Thymus (tissue), 14 donors: ENCODE measurements at places on chromosomes 13 and 19. TPM values are rescaled to one million over a fixed set of nuclear protein-coding genes. Genes with fewer than 3 reads are reported as not detected.

Gene MTUS2
- 0.09 TPM for total RNA-seq

Gene OR7D2
- total RNA-seq: under 0.01 TPM

Gene FXYD7
- total RNA-seq: not detected

Gene CGB8
- 0.14 TPM for total RNA-seq

- H3K36me3 ChIP-seq: peaks cover 90% of the 10 kb centered on the region
- H3K27me3 ChIP-seq: no peaks in the 10 kb centered on the region
- H3K4me3 ChIP-seq: no peak overlapping the region
- no peaks in the 10 kb centered on the region for H3K4me1 ChIP-seq
These were observed 16.6 kb downstream of the PPP2R1A start for GRCh38 chr19:52206481-52206880.

GRCh38 chr13:50370303-50370950, 355.2 kb downstream of the KCNRG start:
- no peak overlapping the region for H3K27ac ChIP-seq
- no peak for DNase-seq
- H3K4me1 ChIP-seq: no peaks in the 10 kb centered on the region
- H3K4me3 ChIP-seq: no peak overlapping the region

- no peaks in the 10 kb centered on the region for H3K27me3 ChIP-seq
- H3K27ac ChIP-seq: no peak overlapping the region
- DNase-seq: no peak
- no peaks in the 10 kb centered on the region for H3K4me1 ChIP-seq
These were observed 1140.4 kb downstream of the EFNB2 start for GRCh38 chr13:105395041-105395440.

GRCh38 chr19:57317503-57317902, 2.8 kb upstream of the ZNF543 start:
- no peak for DNase-seq
- H3K36me3 ChIP-seq: no peaks in the 10 kb centered on the region
- H3K27me3 ChIP-seq: peaks cover 35% of the 10 kb centered on the region
- no peak overlapping the region for H3K4me3 ChIP-seq
- peaks cover 14% of the 10 kb centered on the region for H3K4me1 ChIP-seq

- no peak overlapping the region for H3K4me3 ChIP-seq
- H3K36me3 ChIP-seq: no peaks in the 10 kb centered on the region
- H3K4me1 ChIP-seq: no peaks in the 10 kb centered on the region
- no peak overlapping the region for H3K27ac ChIP-seq
These were observed 1124.9 kb downstream of the EFNB2 start for GRCh38 chr13:105410602-105411001.

DNA sequence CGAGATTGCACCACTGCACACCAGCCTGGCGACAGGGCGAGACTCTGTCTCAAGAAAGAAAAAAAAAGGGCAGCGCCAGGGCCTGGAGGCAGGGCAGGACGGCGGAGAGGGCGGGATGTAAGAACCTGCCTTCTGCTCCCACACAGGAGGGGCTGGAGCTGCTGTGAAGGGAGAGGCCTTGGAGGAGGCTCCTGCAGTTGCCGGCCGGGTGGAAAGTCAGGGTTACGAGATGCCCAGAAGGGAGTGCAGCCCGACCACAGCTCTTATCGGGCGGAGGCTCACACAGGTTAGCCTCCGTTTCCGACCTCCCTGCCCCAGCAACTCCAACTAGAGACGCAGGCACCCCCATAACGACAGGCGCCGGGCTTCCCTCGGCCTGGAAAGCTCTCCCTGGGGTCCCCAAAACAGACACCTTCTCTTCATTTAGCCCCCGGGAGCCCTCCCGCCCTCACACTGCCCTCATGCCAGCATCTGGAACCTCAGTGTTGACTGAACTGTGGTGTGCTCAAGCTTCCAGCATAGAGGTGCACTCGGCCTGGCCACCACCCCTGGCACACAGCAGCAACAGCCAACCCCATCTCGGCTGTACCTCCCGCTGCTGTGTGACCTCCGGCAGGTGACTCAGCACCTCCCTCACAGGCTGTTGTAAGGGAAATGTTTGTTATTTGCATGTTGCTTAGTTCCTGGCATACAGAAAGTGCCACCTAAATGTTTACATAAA, 1.4 kb downstream of the PLPP2 start:
- H3K36me3 ChIP-seq: no peaks in the 10 kb centered on the region
- H3K4me3 ChIP-seq: no peak overlapping the region

DNA sequence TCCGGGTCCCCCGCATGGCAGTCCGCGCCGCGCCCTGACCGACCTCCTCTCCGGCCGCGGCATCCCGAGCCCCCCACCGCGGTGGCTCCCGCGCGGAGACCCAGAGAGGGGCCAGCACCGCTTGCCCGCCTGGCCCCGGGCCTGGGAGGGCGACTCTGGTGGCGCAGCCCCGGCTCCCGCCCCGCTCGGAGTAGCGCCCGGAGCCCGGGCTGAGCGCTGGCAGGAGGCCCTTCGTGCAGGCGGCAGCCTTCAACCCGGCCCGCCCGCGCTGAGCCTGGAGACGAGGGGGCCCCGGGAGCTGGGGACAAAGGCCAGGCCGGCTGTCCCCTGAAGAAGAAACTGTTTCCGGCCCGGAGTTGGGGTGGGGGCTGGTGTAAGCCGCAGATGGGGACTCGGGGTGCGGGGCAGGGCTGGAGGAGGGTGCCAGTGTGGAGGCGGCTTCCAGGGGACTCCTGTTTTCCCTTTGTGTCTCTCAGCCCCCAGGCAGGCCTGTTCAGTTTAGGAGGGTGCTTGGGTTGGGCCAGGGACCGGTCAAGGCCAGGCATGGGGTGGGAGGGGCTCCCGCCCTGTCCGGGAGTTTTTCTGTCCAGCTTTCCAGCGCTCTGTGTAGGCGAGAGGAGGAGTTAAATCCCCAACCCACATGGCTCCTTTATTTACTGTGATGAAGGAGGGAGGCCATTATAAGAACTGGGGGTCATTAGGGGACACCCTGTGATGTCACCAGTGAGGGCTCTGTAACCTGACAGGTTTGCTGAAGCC, 935 bp downstream of the LRP3 start:
- DNase-seq: no peak
- no peaks in the 10 kb centered on the region for H3K4me1 ChIP-seq
- H3K27ac ChIP-seq: no peak overlapping the region
- H3K4me3 ChIP-seq: peak overlapping the region; percentile 37

DNA sequence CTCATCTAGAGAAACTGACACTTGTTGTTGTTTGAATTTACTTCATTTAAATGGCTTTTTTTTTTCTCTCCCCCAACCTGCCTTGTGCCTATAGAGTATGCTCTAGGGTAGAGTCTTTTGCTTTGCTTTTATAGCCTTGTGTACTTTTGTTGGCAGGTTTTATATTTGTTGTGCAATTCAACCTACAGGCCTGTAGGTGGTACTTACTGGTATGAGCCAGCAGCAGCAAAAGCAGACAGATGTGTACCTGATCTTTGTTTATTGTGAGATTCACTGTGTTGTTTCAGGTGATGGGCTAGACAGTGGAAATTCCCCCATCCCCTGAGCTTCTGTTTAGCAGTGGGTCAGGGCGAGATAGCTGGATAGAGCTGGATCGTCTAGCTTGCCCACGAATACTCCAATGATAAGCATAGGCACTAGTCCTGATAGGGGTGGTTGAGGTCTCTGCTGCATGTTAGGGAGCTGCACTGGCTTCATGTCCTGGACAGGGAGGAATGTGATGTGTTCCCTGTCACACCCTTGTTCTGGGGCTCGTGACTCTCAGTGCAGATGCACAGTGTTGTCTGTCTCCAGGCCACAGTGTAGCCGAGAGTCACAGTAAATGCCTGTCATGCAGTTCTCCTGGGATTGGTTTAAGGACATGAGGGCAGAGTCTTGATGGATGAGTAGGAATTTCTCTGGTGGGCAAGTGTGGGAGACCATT, 21.3 kb downstream of the DNAJC3 start:
- H3K36me3 ChIP-seq: no peaks in the 10 kb centered on the region
- H3K4me1 ChIP-seq: no peaks in the 10 kb centered on the region
- no peak for DNase-seq
- H3K4me3 ChIP-seq: no peak overlapping the region
- H3K27ac ChIP-seq: no peak overlapping the region
- H3K27me3 ChIP-seq: no peaks in the 10 kb centered on the region

DNA sequence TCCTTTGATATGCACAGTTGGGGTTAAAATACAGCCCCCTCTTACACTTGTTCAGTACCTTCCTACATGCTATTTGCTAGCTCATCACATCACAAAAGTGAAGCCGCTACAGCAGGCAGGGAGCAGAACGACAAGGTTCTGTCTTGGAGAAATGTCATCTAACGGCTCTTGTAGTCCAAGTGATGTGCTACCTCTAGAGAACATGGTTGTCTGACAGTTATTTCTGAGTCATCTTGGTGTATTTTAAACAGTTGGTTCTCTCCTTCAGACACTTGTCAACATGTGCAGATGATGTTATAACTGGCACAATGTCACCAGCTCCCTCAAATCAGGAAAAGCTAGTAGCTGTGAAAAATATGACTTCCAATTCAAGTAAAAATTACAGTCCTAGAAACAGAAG, 865.0 kb downstream of the PCDH9 start:
- no peak overlapping the region for H3K4me3 ChIP-seq
- H3K27ac ChIP-seq: no peak overlapping the region
- H3K27me3 ChIP-seq: no peaks in the 10 kb centered on the region
- H3K36me3 ChIP-seq: no peaks in the 10 kb centered on the region
- DNase-seq: no peak
- no peaks in the 10 kb centered on the region for H3K4me1 ChIP-seq

GRCh38 chr13:94239135-94239534, 240.3 kb downstream of the DCT start:
- no peak overlapping the region for H3K27ac ChIP-seq
- no peak overlapping the region for H3K4me3 ChIP-seq
- peak; percentile 33 for DNase-seq

DNA sequence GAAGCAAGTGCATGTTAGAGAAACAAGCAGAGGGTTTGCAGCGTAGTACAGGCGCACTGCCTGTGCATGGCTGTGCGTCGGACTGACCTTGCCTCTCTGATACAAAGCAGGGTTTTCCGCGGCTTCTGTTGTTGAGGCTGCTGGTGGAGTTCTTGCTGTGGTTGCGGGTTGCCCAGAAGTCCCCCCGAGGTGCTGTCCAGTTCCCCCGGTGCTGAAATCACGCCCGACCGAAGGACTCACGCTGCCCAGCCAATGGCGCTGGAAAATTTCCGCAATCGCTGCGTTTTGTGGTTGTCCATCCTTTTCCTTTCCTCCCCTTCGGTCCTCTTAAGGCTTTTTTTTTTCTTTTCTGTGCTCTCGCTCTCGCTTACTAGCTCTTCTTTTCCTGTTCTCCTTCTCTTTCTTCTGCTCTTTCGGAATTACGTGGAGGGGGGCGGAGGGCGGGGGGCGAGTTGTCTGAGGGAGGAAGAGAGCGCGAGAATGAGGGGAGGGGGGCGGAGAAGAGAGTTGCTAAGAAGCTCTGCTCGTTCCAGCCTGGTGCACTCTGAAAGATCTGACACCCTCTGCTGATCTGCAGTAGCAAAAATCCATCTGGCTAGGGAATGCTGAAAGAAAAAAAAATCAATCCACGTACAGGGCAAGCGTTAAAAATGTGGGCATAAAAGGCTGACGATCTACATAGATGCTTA, at the start of gene SLITRK1:
Gene SLITRK1 (minus strand): TSS at position 558 of the 689 bp plus-strand sequence. CDS start 967 bp downstream, outside the sequence.
- H3K36me3 ChIP-seq: no peaks in the 10 kb centered on the region
- peak within 1 kb of the TSS; percentile 8 for H3K4me3 ChIP-seq
- H3K27me3 ChIP-seq: peaks cover 62% of the 10 kb centered on the region

GRCh38 chr19:17420475-17420924, 653 bp downstream of the MVB12A start:
- H3K36me3 ChIP-seq: peaks cover 9% of the 10 kb centered on the region
- H3K4me1 ChIP-seq: peaks cover 14% of the 10 kb centered on the region
- DNase-seq: no peak
- H3K27me3 ChIP-seq: no peaks in the 10 kb centered on the region
- H3K4me3 ChIP-seq: peak overlapping the region; percentile 86
- H3K27ac ChIP-seq: peak overlapping the region; percentile 25

- H3K4me1 ChIP-seq: no peaks in the 10 kb centered on the region
- no peaks in the 10 kb centered on the region for H3K27me3 ChIP-seq
- H3K27ac ChIP-seq: no peak overlapping the region
- no peak for DNase-seq
- H3K4me3 ChIP-seq: no peak overlapping the region
- no peaks in the 10 kb centered on the region for H3K36me3 ChIP-seq
These were observed 348.2 kb downstream of the KCTD12 start for GRCh38 chr13:76538004-76538403.

DNA sequence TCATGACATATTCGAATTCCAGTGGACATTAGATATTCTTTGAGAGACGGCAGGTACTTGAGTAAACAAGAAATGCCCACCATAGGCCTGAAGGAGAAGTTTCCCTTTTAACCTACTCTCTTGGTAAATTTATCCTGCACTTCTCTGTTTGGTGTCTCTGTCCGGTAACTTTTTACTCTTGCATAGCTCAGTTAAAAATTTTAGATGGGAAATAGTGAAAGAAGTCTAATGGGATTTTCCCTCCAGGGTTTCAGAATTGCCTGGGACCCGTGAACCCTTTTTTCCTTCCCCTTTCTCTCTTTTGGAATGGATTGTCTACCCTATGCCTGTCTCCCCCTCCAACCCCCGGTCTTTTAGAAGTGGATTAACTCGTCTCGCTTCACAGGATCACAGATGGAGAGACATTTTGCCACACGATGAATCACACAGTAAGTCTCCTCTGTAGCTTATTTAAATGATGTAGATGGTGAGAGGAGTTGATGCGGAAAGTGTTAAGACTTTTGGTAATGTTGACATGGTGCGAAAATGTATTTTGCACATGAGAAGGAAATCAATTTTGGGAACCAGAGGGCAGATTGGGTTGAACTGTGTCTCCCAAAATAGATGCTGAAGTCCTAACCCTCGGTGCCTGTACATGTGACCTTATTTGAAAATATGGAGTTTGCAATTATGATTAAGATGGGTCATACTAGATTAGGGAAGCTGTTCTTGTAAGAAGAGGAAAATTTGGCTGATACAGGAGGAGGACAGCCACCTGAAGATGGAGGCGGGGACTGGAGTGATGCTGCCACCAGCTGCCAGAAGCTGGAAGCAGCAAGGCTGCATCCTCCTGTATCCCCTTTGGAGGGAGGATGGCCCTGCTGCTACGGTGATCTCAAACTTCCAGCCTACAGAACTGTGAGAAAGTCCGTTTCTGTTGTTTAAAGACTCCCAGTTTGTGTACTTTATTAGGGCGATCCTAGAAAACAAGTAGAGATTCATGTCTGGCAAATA, 711 bp upstream of the MIPEP start:
- peak overlapping the region; percentile 88 for H3K4me3 ChIP-seq
- no peaks in the 10 kb centered on the region for H3K4me1 ChIP-seq
- H3K27me3 ChIP-seq: no peaks in the 10 kb centered on the region
- DNase-seq: no peak
- H3K27ac ChIP-seq: no peak overlapping the region

- H3K36me3 ChIP-seq: peaks cover 27% of the 10 kb centered on the region
- H3K4me1 ChIP-seq: peaks cover 82% of the 10 kb centered on the region
- H3K27ac ChIP-seq: peak overlapping the region; percentile 99
- DNase-seq: peak; percentile 32
- peak overlapping the region; percentile 92 for H3K4me3 ChIP-seq
- H3K27me3 ChIP-seq: no peaks in the 10 kb centered on the region
These were observed 3.0 kb downstream of the PPP6R1 start for GRCh38 chr19:55255618-55256423.

- H3K4me3 ChIP-seq: no peak overlapping the region
- no peaks in the 10 kb centered on the region for H3K36me3 ChIP-seq
- DNase-seq: no peak
- H3K27me3 ChIP-seq: no peaks in the 10 kb centered on the region
- H3K4me1 ChIP-seq: no peaks in the 10 kb centered on the region
- no peak overlapping the region for H3K27ac ChIP-seq
These were observed 378.5 kb downstream of the MYO16 start for GRCh38 chr13:109007946-109008345.

GRCh38 chr13:36101157-36101556, 30.0 kb downstream of the DCLK1 start:
- H3K4me3 ChIP-seq: no peak overlapping the region
- DNase-seq: no peak
- no peaks in the 10 kb centered on the region for H3K27me3 ChIP-seq
- H3K36me3 ChIP-seq: no peaks in the 10 kb centered on the region

- H3K27ac ChIP-seq: peak overlapping the region; percentile 83
- H3K4me3 ChIP-seq: no peak overlapping the region
- peaks cover 8% of the 10 kb centered on the region for H3K4me1 ChIP-seq
- H3K36me3 ChIP-seq: no peaks in the 10 kb centered on the region
- peaks cover 17% of the 10 kb centered on the region for H3K27me3 ChIP-seq
These were observed 110.9 kb downstream of the CRYL1 start for GRCh38 chr13:20414546-20415305.
